Gastrocnemius medialis (tissue), 4 donors: ENCODE measurements at places on chromosomes 5 and 9. TPM values are rescaled to one million over a fixed set of nuclear protein-coding genes. Genes with fewer than 3 reads are reported as not detected.

PCDHB7 gene
- total RNA-seq = 0.15 TPM

FLT4 gene
- 2.6 TPM for total RNA-seq

DNA sequence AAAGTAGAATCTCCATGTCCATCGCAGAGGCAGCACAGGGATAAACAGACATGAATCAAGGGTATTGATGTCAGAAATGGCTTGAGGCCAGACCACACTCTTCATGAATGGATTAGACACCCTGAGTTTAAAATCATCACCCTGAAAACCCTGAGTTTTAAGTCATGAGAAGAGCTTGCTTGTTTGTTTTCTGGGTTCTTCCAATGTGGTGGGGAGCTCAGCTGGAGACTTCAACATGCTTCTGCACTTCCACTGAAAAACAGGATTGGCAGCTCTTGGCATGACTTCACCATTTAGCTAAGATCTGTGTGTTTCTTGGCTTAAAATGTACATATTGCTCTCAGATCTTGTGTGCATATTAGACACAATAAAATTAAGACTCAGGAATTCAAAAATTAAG, 9.8 kb downstream of the GCNT4 start:
- H3K4me1 ChIP-seq = no peaks in the 10 kb centered on the region
- no peaks in the 10 kb centered on the region for H3K27me3 ChIP-seq
- peaks cover 12% of the 10 kb centered on the region for H3K36me3 ChIP-seq
- H3K27ac ChIP-seq = no peak overlapping the region
- no peak overlapping the region for H3K4me3 ChIP-seq
- DNase-seq = no peak

ALDH1A1 gene
- 42.8 TPM for total RNA-seq

FAM221B gene
- not detected for total RNA-seq

EIF4EBP3 gene
- total RNA-seq = 57.9 TPM
